EL (cell line): ENCODE measurements at places on chromosomes 1 and 21.

- no peak for DNase-seq
These were observed 1612.7 kb downstream of the AMY1C start for GRCh38 chr1:105362438-105362837.

DNA sequence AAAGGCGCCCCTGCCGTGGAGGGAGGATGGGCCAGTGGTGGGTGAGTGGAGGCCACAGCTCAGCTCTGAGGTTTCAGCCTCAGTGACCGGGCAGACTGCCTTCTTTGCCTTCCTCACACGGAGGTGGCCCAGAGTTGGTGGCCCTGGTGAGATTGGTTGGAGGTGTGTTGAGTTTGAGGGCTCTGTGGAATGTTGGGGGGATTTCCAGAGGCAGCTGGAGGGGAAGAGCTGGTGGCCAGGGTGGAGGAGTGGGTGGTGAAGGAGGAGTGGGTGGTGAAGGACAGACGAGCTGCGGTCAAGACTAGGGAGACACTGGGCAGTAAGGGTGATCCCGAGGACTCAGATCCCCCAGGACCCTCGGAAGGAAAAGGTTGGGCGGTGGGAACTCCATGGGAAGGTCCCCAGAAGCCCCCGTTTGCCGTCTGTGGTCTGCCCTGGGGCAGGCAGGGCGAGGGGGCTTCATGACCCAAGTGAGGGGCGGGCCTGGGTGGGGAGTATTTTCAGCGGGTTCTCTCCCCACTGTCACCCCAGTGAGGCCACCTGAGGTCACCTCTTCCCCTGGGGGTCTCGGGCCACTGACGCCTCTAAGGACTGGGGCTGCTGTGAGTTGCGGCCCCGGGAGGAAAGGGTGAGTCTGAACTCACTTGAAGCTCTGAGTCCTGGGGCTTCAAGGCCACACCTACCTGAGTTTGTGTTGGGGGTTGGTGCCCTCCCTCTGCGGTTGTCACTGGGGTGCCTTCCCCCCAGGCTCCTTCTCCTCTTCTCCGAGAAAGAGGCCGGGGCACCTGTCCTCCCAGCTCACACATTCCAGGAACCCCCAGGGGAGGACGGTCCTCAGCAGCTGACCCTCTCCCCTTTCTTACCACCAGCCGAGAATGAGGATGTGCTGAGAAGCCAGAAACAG, 22.7 kb upstream of the PIK3CD start:
- DNase-seq: no peak

DNA sequence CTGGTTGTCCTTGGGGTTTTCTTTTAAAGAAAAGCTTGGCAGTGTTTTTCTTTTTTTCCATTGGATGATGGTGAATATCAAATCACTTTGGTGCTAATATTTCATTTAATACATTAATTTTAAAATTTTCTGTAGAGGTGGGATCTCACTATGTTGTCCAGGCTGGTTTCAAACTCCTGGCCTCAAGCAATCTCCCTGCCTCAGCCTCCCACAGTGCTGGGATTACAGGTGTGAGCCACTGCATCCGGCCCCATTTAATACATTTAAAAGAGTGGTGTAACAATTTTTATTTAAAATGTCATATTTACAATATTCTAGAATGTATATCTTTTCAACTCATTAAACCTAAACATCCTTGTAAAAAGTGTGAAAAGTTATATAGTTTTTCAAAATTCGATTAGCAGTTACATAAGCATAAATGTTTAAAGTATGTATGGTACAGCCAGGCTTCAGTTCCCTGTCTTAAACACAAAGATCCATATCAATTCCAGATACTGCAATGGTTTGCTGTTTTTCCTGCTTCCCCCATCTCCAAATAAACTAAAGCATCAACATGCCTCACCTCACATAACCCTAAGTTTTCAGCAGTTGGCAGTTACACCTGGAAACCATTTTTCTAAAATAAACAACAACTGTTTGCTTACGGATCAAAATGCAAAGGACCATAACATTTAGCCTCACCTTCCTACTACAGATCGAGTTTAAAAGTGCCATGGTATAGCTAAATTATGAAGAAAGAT, 8.9 kb upstream of the LGALS8 start:
- no peak for DNase-seq

GRCh38 chr1:232127190-232127589, 500.6 kb downstream of the DISC1 start:
- DNase-seq: peak; percentile 91

DNA sequence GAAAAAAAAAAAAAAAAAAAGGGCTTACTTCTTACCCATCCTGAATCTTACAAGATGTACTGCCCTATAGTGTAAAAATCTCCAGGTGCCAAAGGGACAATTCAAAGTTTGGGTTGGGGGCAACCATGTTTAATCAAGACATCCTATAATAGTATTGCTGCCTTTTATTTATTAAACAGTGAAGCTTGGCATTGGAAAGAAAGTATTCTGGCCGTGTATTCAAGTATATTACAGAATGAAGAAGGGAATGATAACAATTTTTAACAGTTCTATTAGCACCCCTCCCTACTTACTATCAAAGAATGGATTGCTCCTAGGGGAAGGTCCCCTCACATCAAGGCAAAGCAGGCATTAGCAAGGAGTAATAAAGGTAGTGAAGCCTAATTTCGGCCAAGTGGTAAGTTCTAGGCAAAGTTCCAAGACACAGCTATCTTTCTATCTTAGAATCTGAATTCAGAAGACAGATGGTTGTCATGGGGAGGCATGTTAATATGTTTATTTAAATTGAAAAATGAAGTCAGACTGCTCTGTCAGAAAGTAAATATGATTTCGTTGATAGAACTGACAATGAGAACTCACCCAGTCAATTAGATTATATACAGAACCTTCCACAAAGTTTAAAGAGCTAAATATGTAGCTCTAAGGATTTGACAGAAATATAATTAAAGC, 24.6 kb downstream of the ST7L start:
- DNase-seq: no peak

GRCh38 chr21:29538115-29538514, 239.4 kb downstream of the BACH1 start:
- DNase-seq: peak; percentile 49

DNA sequence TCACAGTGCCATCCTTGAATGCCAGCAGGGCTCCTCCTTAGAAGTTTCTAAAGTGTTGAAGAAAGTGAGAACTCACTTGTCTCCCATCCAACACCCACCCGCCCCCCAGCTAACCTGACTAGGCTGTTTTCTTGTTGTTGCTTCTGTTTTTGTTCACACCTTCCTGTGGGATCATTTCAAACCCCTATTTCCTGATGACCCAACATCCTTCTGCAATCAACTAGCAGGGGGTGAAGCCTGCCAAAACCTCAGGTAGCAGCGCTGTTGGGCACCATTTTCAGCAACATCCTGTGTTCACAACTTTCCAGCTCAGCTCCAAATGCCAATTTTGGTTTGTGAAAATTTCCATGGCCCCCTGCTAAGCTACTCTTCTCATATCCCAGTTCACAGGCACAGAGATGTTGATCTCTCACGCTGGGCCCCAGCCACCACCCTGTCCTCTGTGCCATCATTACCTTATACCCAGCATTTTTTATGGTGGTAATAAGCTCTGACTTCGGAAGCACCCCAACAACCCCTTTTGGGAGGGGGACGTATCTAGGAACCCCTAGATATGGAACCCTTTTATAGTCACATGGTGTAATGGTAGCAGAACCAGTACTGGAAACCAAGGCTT, 41.4 kb downstream of the CDC7 start:
- no peak for DNase-seq

DNA sequence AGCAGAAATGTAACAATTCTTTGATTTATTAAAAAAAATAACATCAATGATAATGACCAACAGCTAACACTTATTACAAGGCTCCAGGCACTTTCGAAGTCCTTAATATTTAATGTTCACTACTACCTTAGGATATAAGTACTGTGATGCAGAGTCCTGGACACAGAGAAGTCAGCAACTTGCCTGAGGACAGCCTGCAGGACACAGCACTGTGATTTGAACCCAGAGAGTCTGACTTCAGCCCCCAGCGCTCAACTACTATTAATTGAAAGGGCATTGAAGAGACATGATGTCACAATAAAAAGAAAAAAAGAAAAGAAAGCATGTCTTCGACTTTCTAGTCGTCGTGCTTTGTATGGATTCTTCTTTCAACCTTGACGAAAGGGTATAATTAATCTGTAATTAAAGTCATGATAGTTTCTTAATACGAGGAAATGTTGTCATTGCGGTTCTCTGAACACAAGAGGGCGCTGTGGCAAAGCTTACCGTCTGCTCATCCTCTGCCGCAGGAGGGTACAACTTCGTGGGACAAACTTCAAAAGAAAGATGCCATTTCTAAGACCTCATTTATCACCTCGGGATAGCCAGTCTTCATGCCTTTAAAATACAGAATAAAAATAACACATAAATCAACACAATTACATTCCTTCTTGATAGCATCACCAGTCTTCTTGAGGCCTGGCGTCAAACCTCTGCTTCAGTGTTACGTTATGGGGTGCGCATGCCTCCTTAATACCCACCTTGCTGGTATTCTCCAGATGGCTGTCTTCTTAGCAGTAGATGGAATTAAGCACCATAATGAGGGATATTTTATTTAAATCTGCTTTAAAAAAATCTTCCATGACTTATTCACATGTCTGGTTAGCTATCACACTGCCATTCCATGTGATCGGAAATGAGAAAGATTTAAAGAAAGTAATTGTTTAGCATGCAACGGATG, 240.1 kb downstream of the DISC1 start:
- DNase-seq: peak; percentile 61

DNA sequence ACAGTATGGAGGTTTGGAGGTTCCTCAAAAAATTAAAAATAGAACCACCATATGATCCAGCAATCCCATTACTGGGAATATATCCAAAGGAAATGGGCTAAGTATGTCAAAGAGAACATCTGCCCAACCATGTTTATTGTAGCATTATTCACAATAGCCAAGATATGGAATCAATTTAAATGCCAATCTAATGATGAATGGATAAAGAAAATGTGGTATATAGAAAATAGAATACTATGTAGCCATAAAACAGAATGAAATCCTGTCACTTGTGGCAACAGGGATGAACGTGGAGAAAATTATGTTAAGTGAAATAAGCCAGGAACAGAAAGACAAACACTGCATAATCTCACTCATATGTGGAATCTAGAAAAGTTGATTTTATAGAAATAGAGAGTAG, 201.7 kb upstream of the AJAP1 start:
- DNase-seq: no peak

- DNase-seq: no peak
These were observed 62.5 kb downstream of the TGFB2 start for GRCh38 chr1:218407630-218408029.
